ENCODE measurements at places on chromosomes 1 and 21. TPM values are rescaled to one million over a fixed set of nuclear protein-coding genes. Genes with fewer than 3 reads are reported as not detected.

C2CD4D gene
- total RNA-seq = 0.83 TPM

CLCA1 gene
- not detected for total RNA-seq

EFNA1 gene
- total RNA-seq = not detected

TNNI3K gene
- total RNA-seq = not detected

AGRN gene
- 12.7 TPM for total RNA-seq

TFF2 gene
- not detected for total RNA-seq

MIXL1 gene
- not detected for total RNA-seq

WRAP73 gene
- 37.7 TPM for total RNA-seq

GBP5 gene
- total RNA-seq = 845 TPM

TCEA3 gene
- total RNA-seq = 5.5 TPM

CCDC17 gene
- total RNA-seq = 4.7 TPM

SIKE1 gene
- total RNA-seq = 59.6 TPM

ANXA9 gene
- total RNA-seq = not detected

TMIGD3 gene
- total RNA-seq = not detected

SPRR2A gene
- total RNA-seq = not detected

NFYC gene
- total RNA-seq = 103 TPM

RRP1B gene
- 45.6 TPM for total RNA-seq

EFNA3 gene
- total RNA-seq = 0.90 TPM

PLA2G2C gene
- total RNA-seq = 1.0 TPM

ADORA1 gene
- total RNA-seq = not detected

TMOD4 gene
- total RNA-seq = 2.7 TPM

AHDC1 gene
- total RNA-seq = 37.3 TPM

PBX1 gene
- total RNA-seq = 0.37 TPM

HRNR gene
- total RNA-seq = not detected

CD84 gene
- total RNA-seq = 25.4 TPM

HSD11B1 gene
- total RNA-seq = 16.1 TPM

KDF1 gene
- not detected for total RNA-seq

FAM72C gene
- 11.0 TPM for total RNA-seq

KMO gene
- not detected for total RNA-seq

ARMH1 gene
- 35.7 TPM for total RNA-seq

NCMAP gene
- total RNA-seq = not detected

S100A9 gene
- total RNA-seq = 3.9 TPM

PEX19 gene
- total RNA-seq = 53.2 TPM

HDGF gene
- total RNA-seq = 248 TPM

CFHR4 gene
- total RNA-seq = not detected

COL6A2 gene
- 3.9 TPM for total RNA-seq

CYP4Z1 gene
- total RNA-seq = not detected

CELA2B gene
- not detected for total RNA-seq

PRR9 gene
- total RNA-seq = not detected

PGM1 gene
- total RNA-seq = 32.8 TPM

IGSF9 gene
- not detected for total RNA-seq

KRTAP11-1 gene
- total RNA-seq = not detected

MMEL1 gene
- total RNA-seq = 2.0 TPM

CELA3B gene
- not detected for total RNA-seq

PLA2G2D gene
- total RNA-seq = not detected

FCRL6 gene
- total RNA-seq = 0.49 TPM

DCST2 gene
- total RNA-seq = 0.29 TPM

TRIM17 gene
- total RNA-seq = 1.8 TPM

OR6N1 gene
- not detected for total RNA-seq

OPRD1 gene
- not detected for total RNA-seq
